ENCODE measurements at places on chromosomes 16 and 17.

DNA sequence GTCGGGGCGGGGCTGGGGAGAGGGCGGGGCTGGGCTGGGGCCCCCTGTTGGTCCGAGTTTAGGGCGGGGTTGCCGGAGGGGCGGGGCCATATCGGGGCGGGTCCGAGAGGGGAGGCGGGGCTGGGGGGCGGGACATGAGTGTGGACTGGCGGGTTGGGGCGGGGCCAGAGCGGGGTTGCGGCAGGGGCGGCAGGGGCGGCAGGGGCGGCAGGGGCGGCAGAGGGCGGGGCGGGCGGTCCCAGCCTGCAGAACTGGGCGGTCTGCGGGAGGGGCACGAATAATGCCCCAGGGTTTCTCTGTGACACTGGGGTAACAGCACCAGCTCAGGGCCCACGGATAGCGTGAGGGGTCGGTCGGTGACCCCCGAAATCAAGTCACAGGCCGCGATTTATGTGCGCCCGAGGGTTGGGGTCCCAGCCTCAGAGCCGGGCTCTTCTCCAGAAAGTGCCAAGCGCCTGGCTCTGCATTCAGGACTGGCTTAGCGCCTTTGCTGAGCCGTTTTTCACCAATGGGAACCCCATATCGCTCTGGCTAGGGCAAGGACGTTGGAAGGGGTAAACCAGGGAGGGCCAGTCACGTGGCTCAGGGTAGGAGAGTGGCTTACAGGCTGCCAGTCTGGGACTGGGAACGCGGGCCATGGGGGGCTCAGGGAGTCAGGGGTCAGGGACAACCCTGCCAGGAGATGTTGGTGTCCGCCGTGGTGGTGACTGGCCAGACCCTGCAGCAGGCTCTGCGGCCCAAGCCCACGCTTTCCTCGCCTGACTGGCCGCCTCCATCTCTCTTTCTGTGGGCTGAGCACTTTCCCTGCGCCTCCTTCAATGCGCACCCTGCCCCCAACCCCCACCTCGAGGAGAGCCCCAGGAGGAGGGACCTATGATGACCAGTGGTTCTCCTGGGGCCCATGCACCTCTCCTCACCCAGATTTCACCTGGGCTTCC, 1.2 kb upstream of the METTL26 start:
- DNase-seq: no peak

DNA sequence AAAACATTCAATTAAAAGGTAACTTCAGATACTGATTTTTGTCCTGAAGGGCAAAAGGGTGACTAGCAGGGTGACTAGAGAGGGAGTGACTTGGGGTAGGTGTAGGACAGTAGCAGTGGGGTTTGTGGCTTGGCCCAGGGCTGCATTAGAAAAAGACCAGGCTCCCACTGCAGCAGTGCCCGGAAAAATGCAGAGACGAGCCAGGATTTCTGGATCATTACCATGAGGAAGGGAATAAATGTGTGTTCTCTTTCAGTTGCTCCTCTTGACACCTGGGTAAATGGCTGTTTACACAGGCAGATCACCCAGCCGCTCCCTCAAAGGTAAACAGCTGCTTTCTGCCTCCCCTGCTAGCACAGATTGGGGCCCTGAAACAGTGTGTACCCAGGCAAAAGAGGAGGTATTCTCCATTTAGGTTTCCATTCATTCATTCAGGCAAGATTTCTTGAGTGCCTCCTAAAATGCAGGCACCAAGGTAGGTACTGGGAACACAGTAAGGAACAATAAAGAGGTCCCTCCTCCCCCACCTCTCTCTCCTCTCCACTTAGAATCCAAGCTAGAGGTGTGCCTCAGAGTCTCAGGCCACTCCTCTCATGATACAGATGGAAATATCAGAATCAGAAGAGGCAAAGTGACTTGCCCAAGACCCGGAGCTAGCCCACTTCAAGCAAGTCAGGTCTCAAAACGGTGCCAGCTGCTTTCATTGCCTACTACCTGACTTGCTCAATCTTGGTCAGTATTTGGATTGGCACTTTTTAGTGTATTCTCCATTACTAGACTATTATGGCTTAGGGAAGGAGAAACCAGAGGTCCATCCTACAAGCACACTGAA, 15.2 kb upstream of the TOX3 start:
- no peak for DNase-seq

- no peak for DNase-seq
Observed at GRCh38 chr16:84481051-84481735, 23.3 kb downstream of the MEAK7 start.

DNA sequence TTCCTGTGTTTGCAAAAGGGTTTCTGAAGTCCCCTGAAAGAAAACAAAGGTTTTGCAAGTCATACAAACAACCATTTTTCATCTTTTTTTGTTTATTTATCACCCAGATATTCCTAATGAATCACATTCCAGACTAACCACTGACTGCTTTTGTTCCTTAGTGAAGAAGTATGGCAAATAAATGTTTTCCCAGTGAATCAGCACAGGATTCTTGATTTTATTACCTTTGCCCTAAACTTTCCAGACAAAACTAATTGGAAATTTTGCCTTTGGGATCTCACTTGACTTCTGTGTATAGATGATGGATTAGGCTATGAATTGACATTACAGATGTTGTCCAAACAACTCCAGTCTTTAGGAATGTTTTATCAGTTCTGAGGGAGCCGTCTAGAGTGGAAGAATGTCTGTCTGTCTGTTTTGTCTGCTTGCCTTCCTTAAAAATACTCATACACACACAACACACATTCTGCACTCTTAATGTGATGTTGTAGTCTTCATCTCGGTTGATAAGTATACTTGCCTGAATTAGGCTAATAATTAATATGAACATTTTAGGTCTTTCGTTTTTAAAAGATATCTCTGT, 48.9 kb downstream of the VMP1 start:
- peak; percentile 94 for DNase-seq

DNA sequence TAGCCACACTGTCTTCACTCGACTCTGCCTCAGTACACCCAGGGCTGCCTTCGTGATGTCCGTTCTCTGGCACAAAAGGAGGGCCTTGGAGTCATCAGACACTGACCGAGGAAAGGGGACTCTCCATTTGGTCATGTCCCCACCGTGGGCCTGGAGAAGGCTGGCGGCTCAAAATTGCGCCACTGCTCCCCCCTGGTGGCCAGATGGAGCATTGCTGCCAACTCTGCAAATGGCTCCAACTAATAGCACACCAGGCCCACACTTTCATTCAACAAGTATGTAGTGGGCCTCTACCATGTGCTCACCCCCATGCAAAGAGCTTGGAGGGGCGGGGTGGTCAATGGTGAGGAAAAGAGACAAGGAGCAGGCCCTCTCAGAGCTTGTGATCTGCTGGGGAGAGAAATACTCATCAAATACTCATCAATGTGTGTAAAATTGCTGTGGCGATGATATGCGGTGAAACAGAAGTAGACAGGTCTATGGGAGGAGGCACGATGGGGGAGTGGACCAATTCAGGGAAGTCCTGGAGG, 5.2 kb upstream of the GRIN2C start:
- peak; percentile 44 for DNase-seq

DNA sequence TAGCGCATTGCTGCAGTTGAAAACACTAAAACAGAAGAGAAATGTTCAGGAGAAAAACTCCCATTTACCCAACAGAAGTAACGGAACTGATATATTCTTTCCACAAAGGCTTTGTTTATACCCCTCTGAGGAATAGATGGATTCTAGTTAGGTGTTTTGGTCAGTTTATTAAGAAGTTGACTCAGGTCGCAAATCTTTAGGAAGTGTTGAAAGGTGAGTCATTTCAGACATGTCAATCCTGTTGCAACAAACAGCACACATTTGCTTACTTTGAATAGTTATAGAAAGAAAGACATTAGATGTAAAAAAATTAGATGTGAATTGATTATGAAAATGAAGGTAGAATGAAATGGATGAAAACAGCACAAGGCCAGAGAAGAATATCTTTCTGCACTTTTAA, 941.0 kb downstream of the KCNJ2 start:
- peak; percentile 12 for DNase-seq

- no peak for DNase-seq
Observed at GRCh38 chr17:41347869-41348760, 2.5 kb downstream of the KRT33A start.

GRCh38 chr17:60141111-60142018, 8.4 kb upstream of the CA4 start:
- DNase-seq: no peak

- no peak for DNase-seq
Observed at GRCh38 chr17:40203131-40203530, 16.0 kb upstream of the WIPF2 start.

DNA sequence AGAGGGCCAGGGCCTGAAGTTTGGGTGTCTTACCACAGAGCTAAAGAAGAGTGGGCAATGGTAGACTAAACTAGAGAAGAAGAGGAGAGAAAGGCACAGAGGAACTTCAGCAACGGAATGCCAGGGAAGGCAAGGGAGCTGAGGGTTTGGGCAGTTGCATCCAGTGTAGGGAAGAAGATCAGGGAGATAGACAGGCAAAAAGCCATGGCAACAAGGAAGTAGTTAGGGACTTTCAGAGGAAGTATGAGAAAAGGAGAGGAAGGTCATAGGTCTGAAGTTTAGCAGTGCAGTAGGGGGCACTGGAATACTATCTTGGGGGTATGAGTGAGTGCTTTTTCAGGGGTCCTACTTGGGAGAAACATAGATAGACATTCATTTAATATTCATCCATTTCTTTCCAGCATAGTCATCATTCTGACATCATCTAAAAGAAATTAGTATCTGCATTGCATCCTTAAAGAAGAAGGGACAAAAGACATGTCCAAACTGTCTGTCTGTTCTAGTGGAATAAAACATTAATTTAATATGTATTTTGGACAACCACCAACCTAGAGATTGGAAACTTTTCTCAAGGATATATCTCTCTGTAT, 2.2 kb upstream of the NF1 start:
- no peak for DNase-seq

GRCh38 chr17:1078831-1079561, 82.1 kb downstream of the TIMM22 start:
- DNase-seq: no peak

GRCh38 chr17:44541884-44542581, 15.3 kb upstream of the FZD2 start:
- no peak for DNase-seq

- DNase-seq: no peak
Observed at GRCh38 chr17:40480501-40481003, 20.9 kb downstream of the TNS4 start.

GRCh38 chr16:24174957-24175356, 81.2 kb upstream of the CACNG3 start:
- no peak for DNase-seq

- no peak for DNase-seq
Observed at GRCh38 chr16:67141391-67141790, 9.4 kb downstream of the B3GNT9 start.

GRCh38 chr17:17940441-17940911, 31.7 kb downstream of the TOM1L2 start:
- no peak for DNase-seq

- no peak for DNase-seq
Observed at GRCh38 chr17:31830971-31831858, 27.8 kb downstream of the COPRS start.

GRCh38 chr16:85313526-85314301, 201.4 kb upstream of the CIBAR2 start:
- no peak for DNase-seq

- no peak for DNase-seq
Observed at GRCh38 chr17:50556803-50557202, 3.7 kb upstream of the CACNA1G start.

GRCh38 chr17:33550261-33550660, 257.2 kb upstream of the ASIC2 start:
- DNase-seq: no peak

GRCh38 chr17:2198927-2199326, 104.7 kb downstream of the SMG6 start:
- no peak for DNase-seq

DNA sequence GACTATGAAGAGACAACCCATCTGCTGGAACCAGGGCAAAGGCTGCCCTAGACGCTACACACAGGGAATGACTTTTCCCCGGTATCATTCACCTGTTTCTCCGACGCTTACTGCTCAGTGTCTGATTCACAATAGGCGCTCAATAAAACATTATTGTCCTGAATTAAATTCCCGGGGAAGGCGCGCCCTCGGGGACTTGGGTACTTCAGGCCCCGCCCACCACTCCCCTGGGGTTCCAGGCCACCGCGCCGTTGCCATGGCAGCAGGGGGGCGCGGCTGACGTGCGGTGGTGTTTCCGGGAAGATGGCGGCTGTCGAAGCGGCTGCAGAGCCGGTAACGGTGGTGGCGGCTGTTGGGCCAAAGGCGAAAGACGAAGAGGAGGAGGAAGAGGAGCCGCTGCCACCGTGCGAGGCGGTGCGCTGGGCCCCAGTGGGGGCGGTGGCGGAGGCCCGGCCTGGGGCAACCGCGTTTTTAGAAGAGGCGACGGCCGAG, at the start of gene RUNDC1:
RUNDC1 (plus strand) TSS at position 292 of the 492 bp plus-strand sequence; CDS start at position 304, 12 bp downstream.
- DNase-seq: peak; percentile 59

GRCh38 chr17:57391857-57392471, 135.6 kb downstream of the MSI2 start:
- DNase-seq: no peak

DNA sequence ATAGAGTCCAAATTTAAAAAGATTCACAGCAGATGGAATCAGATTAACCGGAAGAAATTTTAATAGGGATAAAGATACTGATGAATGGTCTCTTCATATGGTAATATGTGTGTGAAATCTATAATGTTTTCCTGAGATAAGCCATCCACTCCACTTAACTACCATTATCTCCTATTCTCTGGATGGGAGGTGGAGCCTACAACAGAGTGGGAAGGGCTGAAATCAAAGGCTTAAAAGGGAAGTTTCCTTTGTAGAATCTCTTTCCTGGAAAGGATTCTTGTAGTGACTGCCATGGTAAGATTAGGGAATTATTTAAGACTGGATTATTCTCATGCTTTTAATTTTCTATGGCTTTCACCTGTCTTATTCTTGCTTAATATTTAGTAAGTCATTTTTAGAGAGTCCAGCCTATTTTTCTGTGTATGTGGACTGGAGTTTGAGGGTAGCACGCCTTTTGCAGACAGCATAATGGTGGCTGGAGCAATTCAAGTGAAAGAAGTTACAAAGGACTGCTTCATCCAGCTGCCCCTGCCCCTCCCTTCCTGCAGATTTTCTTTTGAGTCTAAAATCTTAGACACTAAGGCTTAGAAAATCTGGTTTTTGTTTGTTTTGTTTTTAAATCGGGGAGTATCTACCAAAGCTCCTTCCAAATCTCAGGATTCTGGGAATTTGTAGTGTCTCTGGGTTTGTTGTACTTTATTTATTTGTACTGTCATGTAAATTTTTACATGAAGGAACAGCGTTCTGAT, 26.5 kb downstream of the KAT7 start:
- DNase-seq: no peak
